ENCODE measurements at places on chromosomes 12 and 14.

GRCh38 chr14:23555533-23555881, 564 bp upstream of the THTPA start:
- no peak for DNase-seq

GRCh38 chr14:63046339-63047268, 1.3 kb upstream of the KCNH5 start:
- DNase-seq, result no peak

GRCh38 chr14:73709904-73710469, 4.2 kb downstream of the PNMA1 start:
- no peak for DNase-seq

GRCh38 chr12:127399451-127399850, 867.5 kb upstream of the TMEM132C start:
- DNase-seq, result no peak

DNA sequence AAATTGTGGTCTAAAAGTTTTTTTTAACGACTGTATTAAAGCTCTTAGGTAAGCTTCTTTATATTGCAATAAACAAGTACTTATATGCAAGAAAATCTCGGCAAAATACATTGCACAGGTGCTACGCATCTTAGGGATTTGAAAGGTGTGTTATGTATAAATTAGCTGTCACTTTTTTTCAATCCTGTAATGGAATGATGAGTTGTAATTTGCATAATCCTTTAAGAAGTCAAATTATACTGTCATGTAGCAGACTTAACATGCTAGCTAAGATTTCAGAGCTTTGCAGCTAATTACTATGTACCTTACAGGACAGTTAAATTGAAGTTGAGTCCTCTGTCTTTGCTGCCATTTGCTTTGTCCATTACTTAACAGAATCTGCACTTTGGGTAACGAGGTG, 117.5 kb downstream of the NPAS3 start:
- DNase-seq, result no peak

DNA sequence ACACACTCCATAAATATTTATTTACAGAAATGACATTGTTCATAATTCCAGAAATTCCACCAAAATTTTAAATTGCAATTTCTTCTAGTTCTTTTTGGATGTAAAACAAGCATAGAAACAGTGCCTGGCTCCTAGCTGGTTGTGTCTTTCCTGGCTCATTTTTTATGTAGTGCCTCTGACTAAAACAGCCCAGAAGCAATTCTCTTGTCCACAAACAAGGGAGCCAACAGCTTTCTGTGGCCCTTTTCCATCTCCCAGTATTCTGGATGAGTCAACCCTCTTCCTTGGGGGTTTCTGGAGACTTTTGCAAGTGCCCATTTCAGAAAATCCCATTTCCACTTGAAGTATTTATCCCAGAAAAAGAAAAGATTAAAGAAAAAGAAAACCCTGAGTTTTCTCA, 141.4 kb downstream of the PHLDA1 start:
- no peak for DNase-seq

DNA sequence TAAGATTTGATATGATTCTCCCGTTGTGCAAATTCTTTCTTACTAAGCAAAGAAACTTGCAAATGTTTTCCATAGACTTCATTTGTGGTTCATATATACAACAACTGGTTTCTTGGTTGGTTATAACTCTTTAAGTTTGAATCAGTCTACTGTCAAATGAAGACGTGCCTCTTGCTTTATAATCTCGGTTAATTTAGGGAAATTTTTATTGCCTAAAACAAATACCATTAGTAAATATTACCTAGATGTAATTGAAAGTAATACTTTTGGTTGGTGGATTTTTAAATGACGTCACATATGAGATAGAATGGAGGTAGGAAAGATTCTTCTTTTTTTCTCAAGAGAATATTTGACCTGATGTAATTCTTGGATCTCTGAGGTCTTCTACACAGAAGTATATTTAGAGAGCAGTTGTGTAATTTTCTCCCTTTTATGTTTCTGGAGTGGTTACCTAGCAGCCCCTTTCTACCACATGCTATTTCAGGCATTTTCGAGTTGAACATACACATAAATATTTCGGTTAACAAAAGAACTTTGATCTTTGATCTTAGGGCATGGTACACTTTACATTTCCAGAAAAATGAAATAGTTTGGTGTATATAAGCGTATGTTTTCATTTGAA, 1.7 kb downstream of the ATF7IP start:
- DNase-seq, result no peak

- no peak for DNase-seq
Measured at GRCh38 chr14:86779416-86779815, 1213.6 kb downstream of the GALC start.

GRCh38 chr14:80134321-80134720, 77.0 kb downstream of the DIO2 start:
- DNase-seq, result no peak

DNA sequence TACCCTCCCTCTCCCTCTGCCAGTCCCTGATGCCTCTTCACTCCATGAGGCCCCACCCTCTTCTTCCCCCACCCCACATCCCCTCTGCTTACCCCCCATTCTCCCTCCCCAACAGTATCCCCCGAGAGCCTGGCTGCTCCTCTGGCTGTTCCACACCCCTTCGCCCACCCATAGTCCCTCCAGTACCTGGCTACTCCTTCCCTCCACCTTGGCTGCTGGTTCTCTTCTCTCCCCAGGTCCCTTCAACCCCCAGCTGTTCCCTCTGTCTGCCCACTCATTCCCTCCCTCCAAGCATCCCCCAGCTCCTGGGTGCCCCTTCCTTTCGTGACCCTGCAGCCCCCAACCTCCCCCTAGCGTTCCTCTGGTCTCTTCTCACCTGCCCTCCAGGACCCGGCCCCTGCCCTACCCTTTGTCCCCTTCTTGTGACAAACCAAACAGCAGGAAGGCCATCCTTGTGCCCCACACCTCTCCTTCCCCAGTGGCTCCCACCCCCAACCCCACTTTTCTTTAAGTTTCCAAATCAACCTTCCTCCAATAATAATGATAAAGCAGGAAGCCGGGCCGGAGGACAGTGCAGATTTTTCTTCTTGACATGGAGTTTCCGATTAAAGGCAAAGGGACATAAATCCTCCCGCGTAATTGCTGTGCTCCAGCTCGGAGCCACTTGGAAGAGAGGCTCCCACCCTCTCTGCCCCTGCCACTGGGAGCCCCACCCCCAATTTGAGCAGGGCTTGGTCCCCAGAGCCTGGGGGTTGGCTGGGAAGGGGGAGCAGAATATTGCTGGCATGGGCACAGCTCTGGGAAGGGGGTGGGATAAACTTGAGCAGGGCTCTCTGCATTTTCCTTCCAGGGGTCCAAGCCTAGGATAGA, 40.0 kb downstream of the SMUG1 start:
- no peak for DNase-seq

DNA sequence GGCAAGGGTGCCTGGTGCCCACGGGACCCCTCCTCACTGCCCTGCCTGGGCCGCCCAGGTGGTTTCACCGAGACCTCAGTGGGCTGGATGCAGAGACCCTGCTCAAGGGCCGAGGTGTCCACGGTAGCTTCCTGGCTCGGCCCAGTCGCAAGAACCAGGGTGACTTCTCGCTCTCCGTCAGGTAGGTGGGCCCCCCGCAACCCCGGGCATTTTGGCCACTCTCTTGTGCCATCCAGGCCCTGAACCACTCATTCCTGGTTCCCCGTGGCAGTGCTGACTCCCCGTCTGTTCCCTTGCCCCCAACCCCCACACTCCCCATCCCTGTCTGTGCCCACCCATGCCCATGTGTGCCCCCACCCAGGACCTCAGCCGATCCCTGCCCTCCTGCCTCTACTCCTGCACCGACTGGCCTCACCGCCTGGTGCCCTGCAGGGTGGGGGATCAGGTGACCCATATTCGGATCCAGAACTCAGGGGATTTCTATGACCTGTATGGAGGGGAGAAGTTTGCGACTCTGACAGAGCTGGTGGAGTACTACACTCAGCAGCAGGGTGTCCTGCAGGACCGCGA, 480 bp downstream of the PTPN6 start:
- DNase-seq, result no peak

- DNase-seq, result no peak
Measured at GRCh38 chr14:44528180-44528579, 21.1 kb upstream of the FSCB start.

- DNase-seq, result no peak
Measured at GRCh38 chr12:26867080-26867479, 34.1 kb upstream of the ITPR2 start.

DNA sequence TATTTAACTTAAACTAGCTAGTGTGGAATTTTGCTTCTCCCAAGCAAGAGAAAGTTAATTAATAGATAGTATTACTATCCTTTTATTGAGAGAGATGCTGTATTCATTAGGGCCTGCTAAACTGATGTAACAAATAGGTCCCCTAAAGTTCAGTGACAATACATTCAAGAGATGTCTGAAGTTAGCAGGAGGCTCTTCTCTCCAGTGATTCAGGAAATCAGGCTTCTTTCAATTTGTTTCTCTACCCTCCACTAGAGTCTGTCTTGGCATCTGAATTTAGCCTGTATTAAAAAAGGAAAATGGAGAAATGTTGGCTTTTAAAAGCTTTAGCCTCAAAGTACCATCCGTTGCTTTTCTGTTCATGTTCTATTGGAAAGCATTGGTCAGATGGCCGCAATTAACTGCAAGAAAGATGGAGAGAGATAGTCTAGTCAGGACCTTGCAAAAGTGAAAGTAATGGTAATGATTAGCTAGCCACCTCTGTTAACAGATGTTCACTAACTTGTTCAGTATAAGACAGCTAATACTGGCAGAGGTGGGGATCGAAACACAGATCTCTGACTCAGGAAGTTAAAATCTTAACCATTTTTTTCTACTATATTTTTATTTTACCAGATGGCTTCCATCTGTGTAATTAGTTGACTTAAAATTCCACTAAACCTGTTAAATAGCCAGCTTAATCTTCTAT, 786.8 kb downstream of the TMTC2 start:
- DNase-seq, result no peak

- DNase-seq, result no peak
Measured at GRCh38 chr14:56650979-56651378, 71.4 kb downstream of the TMEM260 start.

DNA sequence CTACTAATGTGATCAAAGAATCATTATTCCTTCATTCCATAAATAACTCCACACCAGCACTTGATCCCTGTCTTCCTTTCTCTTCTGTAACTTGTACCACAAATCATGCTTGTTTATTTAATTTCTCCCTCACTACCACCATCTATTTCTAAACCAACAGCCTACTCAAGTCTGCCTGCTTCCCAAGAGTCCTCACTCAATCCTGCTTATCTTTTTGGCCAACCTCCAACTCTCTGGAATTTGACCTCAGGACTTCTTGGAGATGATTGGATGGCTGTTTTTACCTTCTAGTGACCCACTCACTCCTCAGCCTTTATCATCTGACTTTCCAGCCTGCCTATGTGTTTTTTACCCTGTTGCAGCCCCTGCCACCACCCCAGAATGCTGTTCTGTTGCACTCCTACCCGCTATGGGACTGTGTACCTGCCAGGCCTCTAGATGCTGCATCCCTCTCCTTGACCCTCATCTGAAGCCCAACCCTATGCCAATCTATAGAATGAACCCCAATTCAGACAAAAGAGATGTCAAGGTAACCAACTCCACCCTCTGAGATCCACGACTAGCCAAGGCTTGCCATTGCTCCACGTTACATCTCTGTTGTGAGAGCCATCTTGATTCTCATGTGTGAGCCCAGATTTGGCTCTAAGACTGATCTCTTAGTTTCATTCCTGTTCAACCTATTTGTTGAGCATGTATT, 150.2 kb upstream of the PLEKHG7 start:
- no peak for DNase-seq

DNA sequence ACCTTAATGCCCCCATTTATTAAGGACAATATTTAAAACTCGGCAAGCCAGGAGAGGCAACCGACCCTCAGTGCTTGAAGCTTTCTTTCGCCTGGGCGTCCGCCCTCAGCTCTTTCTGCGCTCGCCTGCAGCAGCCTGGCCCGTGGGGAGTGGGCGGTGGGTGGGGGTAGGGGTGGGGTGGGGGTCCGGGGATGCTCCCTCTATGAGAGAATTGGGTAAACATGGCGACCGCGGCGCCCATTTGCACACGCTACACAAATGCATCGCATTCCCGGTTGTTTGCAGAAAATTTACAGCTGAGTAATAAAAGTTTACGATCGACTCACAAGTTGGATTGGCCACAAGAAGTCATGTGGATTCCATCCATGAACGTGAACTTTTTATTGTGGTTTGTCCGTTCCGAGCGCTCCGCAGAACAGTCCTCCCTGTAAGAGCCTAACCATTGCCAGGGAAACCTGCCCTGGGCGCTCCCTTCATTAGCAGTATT, 7.7 kb downstream of the HOXC8 start:
- no peak for DNase-seq

- no peak for DNase-seq
Measured at GRCh38 chr14:41986083-41986645, 379.5 kb downstream of the LRFN5 start.

GRCh38 chr12:45575823-45576475, 153.6 kb upstream of the ARID2 start:
- DNase-seq, result no peak

DNA sequence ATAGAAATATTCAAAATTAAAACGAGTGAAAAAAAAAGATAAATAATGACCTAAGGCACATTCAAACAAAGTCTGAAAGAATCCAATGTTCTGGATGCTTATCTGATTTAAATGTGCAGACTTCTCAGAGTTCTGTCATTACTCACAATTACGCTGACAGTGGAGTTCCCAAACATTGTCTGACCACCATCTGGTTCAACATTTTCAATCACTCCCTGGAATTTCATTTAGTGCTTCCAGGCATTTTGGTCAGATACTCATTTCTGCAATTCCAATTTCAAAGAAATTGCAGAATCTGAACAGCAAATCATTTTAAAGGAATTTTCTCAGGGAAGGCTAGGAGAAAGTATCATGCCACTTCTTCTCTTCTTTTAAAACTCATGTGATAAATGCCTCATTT, 398.2 kb upstream of the PDE3A start:
- no peak for DNase-seq

DNA sequence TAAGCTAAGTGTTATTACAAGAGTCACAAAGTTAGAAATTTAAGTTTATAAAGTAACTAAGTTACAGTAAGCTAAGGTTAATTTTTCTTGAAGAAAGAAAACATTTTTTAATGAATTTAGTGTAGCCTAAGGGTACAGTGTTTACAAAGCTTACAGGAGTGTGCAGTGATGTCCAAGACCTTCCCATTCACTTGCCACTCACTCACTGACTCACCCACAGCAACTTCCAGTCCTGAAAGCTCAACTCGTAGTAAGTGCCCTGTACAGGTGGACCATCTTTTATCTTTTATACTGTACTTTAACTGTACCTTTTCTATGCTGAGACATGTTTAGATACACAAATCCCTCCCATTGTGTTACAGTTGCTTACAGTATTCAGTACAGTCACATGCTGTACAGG, 60.9 kb upstream of the TMEM263 start:
- DNase-seq, result no peak

Data from stimulated activated CD4-positive, alpha-beta T cell treated with anti-CD3 and anti-CD28 coated beads, Interleukin-2, amount 100 ng/mL, for 24 hours (primary cell).